ENCODE measurements at places on chromosomes 12 and 14. TPM values are rescaled to one million over a fixed set of nuclear protein-coding genes. Genes with fewer than 3 reads are reported as not detected.

Gene KRT78
- not detected for total RNA-seq

DNA sequence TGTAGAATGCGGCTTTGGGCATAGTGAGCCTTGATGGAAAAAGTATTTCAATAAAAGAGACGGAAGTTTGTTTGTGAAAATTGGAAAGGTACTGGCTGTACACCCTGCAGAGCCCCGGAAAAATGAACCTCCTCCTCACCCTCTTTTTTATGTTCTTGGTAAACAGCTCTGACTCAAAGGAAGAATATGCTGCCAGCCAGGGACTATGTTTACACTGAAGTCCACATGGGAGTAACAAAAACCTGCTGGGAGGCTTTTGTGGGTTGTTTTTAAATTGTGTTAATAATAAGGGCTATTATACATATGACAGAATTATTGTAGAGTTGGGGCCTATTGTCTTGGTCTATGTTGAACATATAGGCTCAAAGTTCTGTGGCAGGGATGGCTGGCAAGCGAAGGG lies 70.7 kb downstream of the TTC8 start:
- H3K27ac ChIP-seq: no peak overlapping the region
- H3K4me1 ChIP-seq: 0 out of 2 replicates have a peak, but pooled peaks cover 6% of the 10 kb centered on the region
- H3K36me3 ChIP-seq: no peaks in the 10 kb centered on the region
- no peaks in the 10 kb centered on the region for H3K27me3 ChIP-seq
- no peak for DNase-seq
- H3K4me3 ChIP-seq: no peak overlapping the region

DNA sequence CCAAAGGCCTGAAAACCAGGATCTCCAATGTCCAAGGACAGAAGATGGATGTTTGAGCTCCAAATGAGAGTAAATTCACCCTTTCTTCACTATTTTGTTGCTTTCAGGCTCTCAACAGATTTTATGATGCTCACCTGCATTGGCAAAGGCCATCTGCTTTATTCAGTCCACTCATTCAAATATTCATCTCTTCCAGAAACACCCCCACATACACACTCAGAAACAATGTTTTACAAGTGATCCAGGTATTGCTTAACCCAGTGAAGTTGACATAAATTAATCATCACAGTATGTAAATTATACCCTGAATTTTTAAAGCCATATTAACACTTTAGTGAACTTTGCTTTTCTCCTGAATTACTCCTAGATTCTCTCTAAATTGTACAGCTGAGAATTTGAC lies 63.3 kb downstream of the DUSP6 start:
- no peak for DNase-seq
- H3K27me3 ChIP-seq: no peaks in the 10 kb centered on the region
- H3K4me3 ChIP-seq: no peak overlapping the region
- no peak overlapping the region for H3K27ac ChIP-seq
- no peaks in the 10 kb centered on the region for H3K36me3 ChIP-seq

Gene TAS2R42
- not detected for total RNA-seq

DNA sequence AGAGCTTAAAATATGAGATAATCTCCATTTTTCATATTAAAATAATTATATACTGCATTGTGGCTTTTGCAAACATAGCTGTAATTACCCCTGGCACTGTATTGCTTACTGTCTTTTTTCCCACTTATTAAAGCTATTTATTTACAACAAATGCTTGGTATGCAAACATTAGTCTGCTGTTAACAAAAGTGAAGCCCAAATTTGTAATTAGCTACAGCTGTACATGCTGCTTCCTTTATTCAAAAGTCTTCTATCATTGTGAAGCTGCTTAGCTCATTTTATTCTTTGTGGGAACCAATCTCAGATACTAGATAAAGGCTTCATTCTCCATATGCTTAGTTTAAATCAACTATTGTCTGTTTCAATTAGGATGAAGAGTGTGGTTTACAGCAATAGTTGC lies 425.8 kb upstream of the FOXG1 start:
- no peak overlapping the region for H3K4me3 ChIP-seq
- no peak overlapping the region for H3K27ac ChIP-seq
